ENCODE measurements at places on chromosomes 4 and X. TPM values are rescaled to one million over a fixed set of nuclear protein-coding genes. Genes with fewer than 3 reads are reported as not detected.

The CT45A10 gene
- total RNA-seq: not detected

The SRPX2 gene
- not detected for total RNA-seq

The WDFY3 gene
- total RNA-seq: 18.1 TPM

The ZDHHC15 gene
- total RNA-seq: 0.42 TPM

The MID1 gene
- under 0.01 TPM for total RNA-seq

The CTAG1A gene
- total RNA-seq: not detected

The SLC9A7 gene
- 12.5 TPM for total RNA-seq

The PITX2 gene
- total RNA-seq: not detected

The POU4F2 gene
- not detected for total RNA-seq

The BTK gene
- total RNA-seq: 33.1 TPM

The ETDB gene
- total RNA-seq: not detected

The TMPRSS11B gene
- not detected for total RNA-seq

The SSX1 gene
- total RNA-seq: not detected

The FAM241A gene
- total RNA-seq: 3.4 TPM

The EDA gene
- 9.1 TPM for total RNA-seq

The KCTD8 gene
- not detected for total RNA-seq

The ANXA10 gene
- total RNA-seq: not detected

The XAGE2 gene
- total RNA-seq: not detected

The HTRA3 gene
- not detected for total RNA-seq

The CLIC2 gene
- total RNA-seq: 2.6 TPM

The ZMAT1 gene
- 10.2 TPM for total RNA-seq
